CD4-positive, alpha-beta T cell treated with Interleukin-17A for 4 hours (primary cell): ENCODE measurements at places on chromosomes 3 and 15.
A peak's percentile ranks its signal among the peaks of the same experiment; 100 is the strongest.

DNA sequence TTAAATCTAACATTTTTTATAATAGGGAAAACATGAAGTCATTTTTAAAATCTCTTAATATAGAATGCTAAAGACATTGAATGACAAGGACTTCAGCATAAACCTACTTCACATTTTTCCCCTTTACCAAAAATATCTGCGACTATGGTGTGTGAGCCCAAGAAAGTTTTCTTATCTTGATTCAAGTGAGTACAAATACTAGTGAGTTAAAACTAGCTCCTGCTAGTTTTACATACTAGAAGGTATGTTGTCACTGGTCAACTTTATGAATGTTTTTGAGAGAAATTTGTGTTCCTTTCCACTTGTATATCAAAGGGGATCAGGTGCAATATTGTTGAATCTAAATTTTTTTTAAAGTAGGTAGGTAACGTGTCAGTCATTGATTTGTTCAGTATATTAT is 152.4 kb upstream of the CGNL1 start:
- DNase-seq = no peak

DNA sequence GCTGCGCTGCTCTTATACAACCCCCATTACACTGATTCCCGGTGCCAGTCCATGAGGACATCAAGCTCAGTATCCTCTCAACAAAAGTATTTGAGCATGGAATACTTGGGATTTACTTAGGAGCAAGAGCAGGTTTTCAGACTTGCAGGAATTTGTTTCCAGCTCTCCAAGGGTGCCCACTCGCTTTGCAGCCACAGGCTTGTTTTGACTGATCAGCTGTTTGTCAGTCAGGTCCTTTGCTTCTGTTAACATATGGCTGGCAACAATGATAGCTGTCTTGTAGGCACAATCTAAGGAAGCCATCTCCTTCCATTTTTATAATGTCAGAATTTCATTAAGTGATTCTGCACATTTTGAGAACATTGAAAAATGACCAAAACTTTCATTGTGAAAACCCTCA is 38.2 kb upstream of the MCF2L2 start:
- no peak for DNase-seq

DNA sequence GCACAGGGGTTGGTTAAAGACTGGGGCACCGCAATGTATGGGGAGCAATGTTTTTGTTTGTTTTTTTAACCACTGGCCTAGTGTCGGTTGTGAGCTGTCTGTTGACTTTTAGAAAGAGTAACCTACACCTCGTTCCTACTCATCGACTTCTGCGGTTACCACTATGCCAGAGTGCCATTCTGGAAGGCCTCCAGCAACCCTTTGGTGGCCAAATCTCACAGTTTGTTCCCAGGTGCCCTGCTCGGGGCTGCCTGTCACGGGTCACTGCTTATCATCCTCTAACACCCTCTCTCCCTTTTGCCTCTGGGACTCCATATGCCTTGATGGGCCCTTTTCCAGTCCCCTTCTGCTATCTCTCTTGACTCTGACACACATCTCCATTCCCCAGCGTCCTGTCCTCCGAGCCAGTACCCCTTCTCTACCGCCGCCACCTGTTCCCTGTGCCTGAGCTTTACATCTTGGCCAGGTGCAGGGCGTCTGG is 290.4 kb upstream of the C2CD4B start:
- no peak for DNase-seq

DNA sequence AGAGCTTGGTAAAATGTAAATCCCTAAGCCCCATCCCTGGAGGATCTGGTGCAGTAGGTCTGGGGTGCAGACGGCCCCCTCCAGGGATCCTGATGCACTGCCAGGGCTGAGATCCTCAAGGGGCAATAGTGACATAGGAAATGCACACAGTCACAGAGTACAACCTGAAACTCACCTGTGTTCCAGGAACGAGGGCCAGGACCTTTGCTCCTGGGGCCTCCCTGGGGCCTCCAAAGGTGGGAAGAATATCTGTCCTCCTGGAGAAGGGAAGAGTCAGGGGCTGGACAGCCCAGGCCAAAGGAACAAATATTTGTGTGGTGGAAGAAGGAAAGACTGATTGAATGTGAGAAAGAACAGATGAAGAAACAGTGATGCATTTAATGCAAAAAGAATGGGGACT is 9.5 kb downstream of the SSUH2 start:
- no peak for DNase-seq

DNA sequence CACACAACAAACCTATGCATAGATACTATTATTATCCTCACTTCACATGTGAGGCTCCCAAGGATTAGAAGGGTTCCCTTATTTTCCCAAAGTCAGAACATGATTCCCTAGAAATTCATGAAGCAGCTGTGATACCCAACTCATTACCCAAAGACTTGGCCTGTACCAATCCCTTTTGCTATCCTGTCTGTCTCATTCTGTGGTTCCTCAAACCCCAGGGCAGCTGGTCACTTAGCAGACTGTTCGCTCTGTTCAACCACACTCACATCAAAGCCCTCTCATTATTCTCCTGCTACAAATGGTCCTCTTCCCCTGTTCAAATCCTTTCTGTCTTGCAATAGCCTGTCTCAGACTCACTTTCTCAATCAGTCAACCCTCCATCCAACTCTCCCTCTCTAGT is 154.3 kb upstream of the TRIM42 start:
- DNase-seq = no peak

- no peak for DNase-seq
Measured at GRCh38 chr15:62647202-62647842, 395.2 kb upstream of the TPM1 start.

- no peak for DNase-seq
Measured at GRCh38 chr3:184176377-184177330, 2.0 kb downstream of the AP2M1 start.

GRCh38 chr3:24923570-24923969 is 428.9 kb upstream of the THRB start:
- DNase-seq = no peak

GRCh38 chr3:79175870-79176269 is 591.9 kb downstream of the ROBO1 start:
- no peak for DNase-seq

- no peak for DNase-seq
Measured at GRCh38 chr3:178109691-178110090, 426.5 kb upstream of the KCNMB2 start.

DNA sequence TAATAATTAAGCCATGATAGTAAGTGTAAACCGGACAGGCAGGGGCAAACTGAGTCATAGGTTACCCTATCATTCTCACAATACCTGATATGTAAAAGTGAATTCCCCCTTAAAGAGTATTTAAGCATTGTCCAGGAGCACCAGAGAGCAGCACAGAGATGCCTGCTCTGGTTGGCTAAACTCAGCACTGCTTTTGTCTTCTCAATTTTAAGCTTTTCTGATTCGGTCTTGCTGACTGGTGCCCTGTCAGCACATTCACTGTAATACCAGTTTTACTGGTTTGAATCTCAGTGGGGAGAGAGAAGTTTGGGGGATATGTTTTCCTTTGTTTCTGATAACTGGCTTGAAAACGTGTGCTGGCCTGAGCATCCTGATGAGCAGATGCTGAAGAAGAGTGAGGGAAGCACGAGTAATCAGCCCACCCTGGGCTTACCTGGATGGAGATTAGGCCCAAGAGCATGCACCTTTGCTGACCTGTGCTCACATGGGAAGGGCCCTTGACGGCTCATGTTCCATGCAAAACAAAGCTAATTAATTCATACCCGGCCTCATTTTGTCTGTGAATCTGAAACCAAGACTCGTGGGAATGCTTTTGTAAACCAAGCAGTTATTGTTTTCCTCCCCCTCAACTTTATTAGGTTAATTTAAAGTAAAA is 208.5 kb upstream of the MRPL3 start:
- no peak for DNase-seq

DNA sequence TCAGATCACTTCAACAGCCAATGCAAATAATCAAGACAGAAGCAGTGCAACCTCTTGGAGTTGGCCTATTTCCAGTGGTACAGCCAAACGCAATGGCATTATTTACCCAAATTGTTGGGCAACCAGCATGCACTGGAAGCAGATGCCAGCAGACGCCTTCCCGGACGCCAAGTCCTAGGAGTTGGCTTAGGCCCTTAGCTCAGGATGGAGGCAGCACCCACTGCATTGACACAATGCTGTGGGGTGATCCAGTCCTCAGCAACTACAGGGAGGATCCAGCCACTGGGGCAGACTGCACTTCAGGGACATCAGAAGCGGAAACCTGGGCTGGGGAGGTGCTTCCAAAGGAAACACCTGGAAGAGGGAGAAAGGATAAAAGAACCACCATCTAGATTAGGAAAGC is 290.4 kb downstream of the FAM43A start:
- no peak for DNase-seq

DNA sequence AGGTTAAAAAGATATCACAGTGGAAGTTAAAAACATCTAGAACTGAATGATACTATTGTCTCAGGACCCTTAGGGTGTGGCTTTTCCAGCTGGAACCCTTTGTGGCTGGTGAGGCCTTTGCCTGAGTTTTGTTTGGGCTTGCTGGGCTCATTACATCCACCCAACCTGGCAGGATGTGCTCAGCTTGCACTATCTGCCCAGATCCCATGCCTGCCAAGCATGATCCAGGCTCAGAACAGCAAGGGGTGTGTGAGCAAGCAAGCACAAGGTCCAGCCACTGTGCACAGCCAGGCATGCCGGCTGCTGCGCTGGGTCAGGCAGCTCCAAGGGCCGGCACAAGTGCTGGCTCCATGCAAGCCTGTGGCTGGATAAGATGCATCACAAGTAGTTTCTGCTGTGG is 512.7 kb upstream of the CDIN1 start:
- DNase-seq = no peak

DNA sequence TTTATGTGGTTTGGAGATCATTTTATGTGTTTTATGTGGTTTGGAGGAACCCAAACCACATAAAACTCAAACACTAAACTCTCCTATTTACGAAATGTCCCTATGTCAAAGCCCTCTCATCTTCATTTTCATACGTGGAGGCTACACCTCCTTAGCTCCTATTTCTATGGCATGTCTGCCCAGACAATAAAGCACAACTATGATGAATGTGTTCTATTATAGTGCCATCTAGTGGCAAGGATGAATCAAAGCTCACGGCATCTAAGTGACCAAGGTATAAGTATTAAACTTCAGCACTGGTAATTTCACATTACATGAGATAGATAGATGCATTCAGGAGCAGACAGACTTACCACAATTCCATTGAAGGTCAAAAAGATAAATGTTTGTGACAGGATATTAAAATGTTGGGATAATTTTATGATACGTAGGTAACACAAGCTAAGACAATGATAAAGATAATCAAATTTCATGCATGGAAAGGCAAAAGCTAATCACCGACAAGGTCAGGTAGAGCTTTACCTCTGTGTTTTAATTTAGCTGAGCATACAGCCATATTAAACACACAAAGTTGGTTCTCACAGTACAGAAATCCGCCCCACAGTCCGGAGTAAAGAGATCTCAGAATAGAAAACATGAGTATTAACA is 130.6 kb upstream of the FHIT start:
- DNase-seq = peak; percentile 9

GRCh38 chr3:79366414-79366813 is 401.4 kb downstream of the ROBO1 start:
- no peak for DNase-seq

DNA sequence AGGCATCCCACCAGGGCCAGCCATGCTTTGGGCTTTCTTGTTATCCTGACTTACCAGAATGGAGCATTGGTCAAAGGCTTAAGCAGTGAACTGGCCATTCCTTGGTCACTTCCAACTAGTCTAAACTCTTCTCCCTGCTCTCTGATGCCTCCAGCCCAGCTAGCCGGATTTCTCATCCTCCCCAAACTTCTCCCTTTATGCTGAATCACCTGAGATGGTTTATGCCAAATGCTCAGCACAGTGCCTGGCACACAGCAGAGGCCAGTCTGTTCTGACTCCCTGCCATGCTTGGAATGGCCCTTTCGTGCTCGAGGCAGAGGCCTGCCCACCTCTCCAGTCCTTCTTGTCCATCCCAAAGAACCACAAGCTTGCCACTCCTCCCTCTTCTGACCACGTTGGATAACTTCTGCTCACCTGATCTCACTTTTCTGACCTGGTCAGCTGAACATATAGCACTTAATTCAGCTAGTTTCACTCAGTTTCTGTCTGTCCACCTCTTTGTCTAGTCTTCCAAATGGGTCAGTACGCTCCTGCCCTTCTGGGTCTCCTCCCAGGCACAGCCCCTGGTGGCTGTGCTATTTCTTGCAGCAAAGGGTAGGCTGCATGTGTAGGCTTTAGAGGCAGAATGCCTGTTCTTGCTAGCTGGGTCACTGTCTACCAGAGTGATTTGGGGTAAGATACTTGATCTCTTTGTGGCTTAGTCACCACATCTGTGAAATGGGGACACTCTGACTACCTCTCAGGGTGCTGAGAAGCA is 2.2 kb upstream of the RBP1 start:
- DNase-seq = no peak

DNA sequence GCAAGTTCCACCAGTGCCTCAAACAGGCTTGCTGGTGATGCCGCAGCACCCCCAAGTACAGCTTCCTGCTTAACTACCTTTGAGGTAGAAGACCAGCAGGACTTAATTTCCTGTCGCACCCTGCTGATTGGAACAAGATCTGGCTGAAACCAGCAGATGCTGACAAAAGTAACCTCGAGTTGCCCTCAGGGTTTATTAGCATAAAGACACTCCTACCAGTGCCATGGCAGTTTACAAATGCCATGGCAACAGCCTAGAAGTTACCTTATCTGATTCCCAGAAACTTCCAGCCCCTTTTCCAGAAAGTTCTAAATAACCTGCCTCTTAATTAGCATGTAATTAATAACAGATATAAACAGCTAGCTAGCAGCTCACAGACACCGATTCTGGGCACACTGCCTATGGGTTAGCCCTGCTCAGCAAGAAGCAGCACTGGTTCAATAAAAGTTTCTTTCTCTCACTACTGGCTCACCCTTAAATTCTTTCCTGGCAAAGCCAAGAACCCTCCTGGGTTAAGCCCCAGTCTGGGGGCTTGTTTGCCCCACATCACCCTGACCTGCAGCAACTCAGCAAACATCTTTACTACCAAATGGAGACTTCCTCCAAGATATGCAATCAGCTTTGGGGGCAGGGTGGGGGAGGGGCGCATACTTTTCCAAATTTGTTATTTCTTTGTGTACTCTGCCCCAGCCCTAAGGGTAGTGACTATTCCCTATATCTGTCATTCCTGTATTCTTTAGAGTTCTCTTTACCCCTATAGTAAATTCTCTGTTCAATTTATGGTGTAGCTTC is 54.2 kb downstream of the MAP4 start:
- peak; percentile 46 for DNase-seq

GRCh38 chr3:55494976-55495375 is 7.9 kb upstream of the WNT5A start:
- DNase-seq = no peak

GRCh38 chr3:106317141-106318055 is 448.6 kb upstream of the CBLB start:
- DNase-seq = peak; percentile 18
